K562 (cell line): ENCODE measurements at places on chromosomes 4 and X.
A peak's percentile ranks its signal among the peaks of the same experiment; 100 is the strongest.

DNA sequence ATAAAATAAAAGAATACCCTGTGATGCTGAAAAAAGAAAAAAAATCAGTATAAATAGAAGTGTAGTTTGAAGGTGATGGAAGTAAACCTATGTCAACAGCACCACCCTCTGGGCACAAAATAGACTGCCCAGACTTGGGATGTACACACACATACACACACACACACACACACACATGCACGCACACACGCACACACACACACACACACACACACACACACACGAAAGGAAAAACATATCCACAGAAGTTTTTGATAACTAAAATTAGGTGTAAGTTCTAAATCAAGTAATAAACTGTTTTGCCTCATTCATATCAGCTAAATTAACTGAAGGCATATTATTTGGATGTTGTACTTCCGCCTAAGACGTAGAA lies 40.5 kb downstream of the ANXA5 start:
- DNase-seq = peak; percentile 42

- no peak for DNase-seq
These were observed 74.5 kb downstream of the SYTL5 start for GRCh38 chrX:38080808-38081207.

- no peak for DNase-seq
These were observed 22.8 kb downstream of the FRAS1 start for GRCh38 chr4:78079726-78080430.

- no peak for DNase-seq
These were observed 40.1 kb downstream of the SHOX start for GRCh38 chrX:670645-671044.
